ENCODE measurements at places on chromosomes 2 and 18. TPM values are rescaled to one million over a fixed set of nuclear protein-coding genes. Genes with fewer than 3 reads are reported as not detected.

DNA sequence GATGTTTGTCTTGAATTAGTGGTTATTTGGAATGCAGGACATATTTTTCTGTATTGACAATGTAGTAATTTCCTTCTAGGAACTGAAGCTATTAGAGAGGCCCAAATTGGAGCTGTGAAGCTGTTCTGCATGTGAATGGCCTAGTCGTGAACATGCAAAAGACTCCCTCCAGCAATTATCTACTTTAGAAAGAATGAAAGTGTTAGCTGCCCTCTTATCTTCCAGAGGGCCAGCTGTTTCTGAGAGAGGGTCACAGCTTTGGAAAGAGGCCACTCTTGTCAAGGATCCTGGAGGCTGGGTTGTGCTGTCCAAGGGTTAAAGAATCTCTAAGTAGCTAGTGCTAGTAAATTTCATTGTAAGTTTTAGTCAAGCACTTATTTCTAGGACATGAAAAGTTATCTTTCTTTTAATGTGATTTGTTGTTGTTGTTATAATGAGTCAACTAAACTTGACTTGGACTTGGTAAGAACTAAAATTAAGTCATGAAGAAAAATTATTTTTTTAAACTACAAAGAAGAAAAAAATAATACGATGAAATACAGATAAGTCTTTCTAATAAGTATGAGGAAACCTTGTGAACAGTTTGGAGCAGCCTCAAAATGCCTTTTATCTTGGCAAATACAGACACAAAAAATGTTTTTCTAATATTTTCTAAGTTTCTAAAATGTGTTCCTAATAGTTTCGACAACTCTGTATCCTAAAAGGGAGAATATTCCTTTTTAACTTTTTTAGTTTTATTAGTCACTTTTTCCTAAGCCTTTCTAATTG lies 36.8 kb downstream of the DPP4 start:
- no peak for DNase-seq

- DNase-seq, result no peak
These were observed 122.9 kb downstream of the ATAD2B start for GRCh38 chr2:23803965-23804542.

DNA sequence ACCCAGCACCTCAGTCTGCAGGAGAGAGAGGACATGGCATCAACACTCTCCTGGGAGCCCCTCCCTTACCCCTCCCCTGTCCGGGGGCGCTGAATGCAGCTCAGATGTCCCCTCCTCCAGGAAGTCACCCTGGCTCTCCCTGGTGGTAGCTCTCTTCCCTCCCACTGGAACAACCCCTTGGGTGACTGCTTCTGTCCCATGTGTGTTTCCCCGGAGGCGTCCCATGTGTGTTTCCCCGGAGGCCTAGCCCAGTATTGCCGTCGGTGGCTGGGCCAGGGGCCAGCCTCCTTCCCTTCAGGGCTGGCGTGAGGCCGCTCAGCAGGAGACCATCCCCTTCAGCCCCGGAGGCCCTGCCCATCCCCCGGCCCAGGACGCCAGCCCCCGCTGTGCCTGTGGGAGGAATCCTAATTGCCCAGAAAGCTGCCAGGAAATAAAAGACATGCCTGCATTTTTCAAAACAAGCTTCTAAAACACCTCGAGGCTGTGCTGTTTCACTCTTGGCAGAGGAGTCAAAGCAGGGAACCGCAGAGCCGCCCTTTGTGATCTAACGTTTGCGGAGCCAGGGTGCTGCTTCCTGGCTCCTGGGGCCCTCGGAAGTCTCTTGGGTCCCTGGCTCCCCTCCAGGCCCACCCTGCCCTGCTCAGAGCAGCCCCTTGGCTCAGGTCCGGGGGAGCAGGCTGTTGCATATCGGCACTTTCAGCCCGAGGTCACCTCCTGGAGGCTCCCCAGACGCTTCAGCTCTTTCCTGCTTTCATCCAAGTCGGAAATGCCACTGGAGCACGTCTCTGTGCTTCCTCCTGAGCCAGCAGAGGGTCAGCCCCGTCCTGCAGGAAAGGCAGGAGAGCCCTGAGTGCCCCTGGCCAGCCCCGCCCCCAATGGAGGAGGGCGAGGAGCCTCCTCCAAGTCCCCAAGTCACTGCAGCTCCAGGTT lies 11.4 kb downstream of the SNED1 start:
- no peak for DNase-seq

DNA sequence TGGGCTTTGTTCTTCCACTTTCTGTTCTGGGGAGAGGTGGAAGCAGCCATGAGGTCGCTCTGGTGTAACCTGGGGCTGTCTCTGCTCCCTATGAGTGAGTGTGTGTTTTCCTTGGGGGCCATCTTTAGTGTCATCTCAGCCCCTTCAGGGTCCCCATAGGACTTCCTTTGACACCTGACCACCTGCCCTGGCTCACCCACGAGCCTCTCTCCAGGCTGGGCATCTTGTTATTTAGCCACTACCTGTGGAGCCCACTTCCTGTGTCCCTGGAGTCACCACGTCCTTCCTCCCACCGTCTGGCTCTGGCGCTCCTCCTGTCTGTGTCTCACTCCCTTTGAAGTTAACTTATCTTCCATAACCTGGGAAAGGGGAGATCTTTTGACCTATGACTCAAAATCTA lies 176.0 kb downstream of the UXS1 start:
- no peak for DNase-seq

The MAP3K19 gene
- polyA plus RNA-seq, result not detected

- DNase-seq, result no peak
These were observed 2084.4 kb upstream of the PIK3C3 start for GRCh38 chr18:39870591-39870990.

- no peak for DNase-seq
These were observed 18.3 kb upstream of the RPL31 start for GRCh38 chr2:100983684-100984310.

GRCh38 chr2:159201360-159202063 lies 85.0 kb downstream of the WDSUB1 start:
- DNase-seq, result no peak

GRCh38 chr2:30865892-30866681 lies 58.8 kb upstream of the CAPN13 start:
- DNase-seq, result no peak

GRCh38 chr18:73980289-73980979 lies 167.2 kb downstream of the FBXO15 start:
- DNase-seq, result no peak

DNA sequence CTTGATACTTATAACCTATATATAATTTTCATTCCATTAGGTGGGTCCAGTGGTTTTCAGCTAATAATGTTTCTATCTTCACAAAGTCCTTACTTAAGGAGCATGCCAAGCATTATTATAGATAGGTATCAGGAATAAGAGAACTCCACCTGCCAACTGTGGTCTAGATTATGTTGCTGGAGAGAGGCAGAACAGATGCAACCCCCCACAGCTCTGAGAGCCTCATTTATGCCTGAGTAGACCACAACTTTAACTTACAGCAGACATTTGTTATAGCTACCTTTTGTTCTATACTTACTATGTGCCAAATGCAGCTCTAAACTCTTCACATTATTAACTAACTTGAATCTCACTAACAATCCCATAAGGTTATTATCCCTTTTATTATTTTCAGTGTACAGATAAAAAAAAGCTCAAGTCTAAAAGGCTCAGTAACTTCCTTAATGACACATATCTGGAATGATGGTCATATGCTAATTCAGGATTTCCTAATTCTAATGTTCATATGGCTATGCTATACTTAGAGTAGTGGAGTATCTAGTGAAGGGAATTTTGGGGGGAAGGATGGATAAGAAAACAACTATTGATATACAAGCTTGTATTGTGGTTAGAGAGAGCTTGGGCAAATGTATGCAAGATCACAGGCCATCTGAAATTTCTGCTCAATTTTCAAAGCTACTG lies 119.1 kb upstream of the RND3 start:
- no peak for DNase-seq

GRCh38 chr2:234198976-234199375 lies 148.5 kb downstream of the SPP2 start:
- no peak for DNase-seq

DNA sequence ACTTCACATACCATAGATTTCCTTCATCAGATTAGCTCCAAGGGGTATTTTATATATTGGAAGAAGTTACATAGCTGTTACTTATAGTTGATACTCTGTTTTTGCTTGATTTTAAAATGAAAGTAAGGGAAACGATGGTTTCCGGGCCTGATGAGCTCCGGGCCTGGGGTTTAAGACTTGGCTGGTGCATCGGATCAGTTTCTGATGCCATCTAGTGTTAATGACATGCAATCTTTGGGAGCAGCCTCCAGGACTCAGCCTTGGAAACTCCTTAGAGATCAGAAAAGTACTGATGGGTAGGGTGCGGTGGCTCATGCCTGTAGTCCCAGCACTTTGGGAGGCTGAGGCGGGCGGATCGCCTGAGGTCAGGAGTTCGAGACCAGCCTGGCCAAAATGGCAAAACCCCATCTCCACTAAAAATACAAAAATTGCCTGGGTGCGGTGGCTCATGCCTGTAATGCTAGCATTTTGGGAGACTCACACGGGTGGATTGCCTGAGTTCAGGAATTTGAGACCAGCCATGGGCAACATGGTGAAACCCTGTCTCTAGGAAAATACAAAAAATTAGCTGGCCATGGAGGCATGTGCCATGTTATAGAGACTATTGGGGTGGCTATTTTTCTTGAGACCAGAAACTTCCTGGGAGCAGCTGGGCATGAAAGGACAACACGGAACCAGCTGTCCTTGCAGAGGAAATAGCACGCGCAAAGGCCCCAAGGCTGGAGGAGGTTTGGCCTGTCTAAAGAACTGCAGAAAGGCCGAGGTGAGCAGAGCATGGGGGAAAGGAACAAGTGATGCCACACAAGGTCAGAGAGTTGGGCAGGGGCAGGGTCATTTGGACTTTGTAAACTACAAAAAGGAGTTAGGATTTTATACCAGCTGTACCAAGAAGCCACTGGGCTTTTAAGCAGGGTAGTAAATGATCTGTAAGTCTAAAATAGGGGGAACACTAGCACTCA lies 46.9 kb upstream of the CNOT11 start:
- DNase-seq, result peak; percentile 52

- peak; percentile 68 for DNase-seq
These were observed 19.0 kb upstream of the IGFBP5 start for GRCh38 chr2:216714376-216714775.

DNA sequence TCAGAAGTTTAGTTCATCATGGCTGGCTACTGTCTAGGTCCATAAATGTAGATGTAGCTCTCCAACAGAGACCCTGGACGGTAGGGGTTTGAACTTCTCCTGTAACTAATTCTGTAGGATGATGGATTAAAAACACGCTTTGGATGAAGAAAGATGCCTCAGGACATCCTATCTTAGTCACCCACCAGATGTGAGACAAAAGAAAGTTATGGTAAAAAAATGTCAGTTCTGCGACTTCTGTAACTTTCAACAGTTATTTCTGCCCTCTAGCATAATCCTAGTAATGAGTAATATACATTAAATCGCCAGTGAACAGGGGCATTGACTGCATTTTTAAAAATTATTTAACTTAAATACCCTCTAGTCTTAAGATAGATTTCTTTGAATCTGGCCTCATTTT lies 210.1 kb upstream of the LRATD1 start:
- DNase-seq, result no peak

The PFN4 gene
- 0.16 TPM for polyA plus RNA-seq

The TUBA4A gene
- polyA plus RNA-seq, result 819 TPM

The PROM2 gene
- polyA plus RNA-seq, result 16.8 TPM

- no peak for DNase-seq
These were observed 267.0 kb downstream of the SRBD1 start for GRCh38 chr2:45344071-45344470.

- no peak for DNase-seq
These were observed 12.1 kb downstream of the CCDC141 start for GRCh38 chr2:179037807-179038206.

The ATP6V1C2 gene
- polyA plus RNA-seq, result 0.49 TPM

The TMEM163 gene
- not detected for polyA plus RNA-seq

- DNase-seq, result no peak
These were observed 3.5 kb downstream of the ACTR2 start for GRCh38 chr2:65231121-65231520.

The SETBP1 gene
- 3.3 TPM for polyA plus RNA-seq

DNA sequence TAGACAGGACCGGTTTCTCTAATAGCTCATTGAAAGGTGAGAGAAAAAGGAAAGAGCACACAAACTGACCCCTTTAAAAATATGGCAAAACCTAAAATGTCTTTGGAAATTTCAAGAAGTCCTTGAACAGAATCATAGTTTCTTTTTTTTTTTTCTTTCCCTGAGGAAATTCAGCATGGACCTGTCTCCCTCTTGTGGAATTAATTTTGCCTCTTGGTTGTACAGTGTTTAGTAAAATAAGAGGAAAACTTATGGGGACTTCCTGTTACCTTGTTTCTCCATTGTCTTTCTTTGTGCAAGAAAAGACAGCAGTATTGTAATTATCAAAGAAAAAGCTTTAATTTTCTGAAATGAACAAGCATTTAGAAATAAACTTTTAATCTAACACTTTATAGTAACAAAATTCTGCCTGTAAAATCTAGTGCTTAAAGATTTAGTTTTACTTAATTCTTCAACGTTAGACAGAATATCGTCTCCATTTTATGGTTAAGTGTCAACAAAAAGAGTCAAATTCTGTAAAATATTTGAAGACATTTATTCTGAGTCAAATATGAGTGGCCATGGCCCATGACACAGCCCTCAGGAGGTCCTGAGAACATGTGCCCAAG lies 176.3 kb upstream of the NABP1 start:
- no peak for DNase-seq

- DNase-seq, result no peak
These were observed 338.0 kb downstream of the TMX3 start for GRCh38 chr18:68376926-68377325.
